ENCODE measurements at places on chromosomes 5 and 9. TPM values are rescaled to one million over a fixed set of nuclear protein-coding genes. Genes with fewer than 3 reads are reported as not detected.

- no peak for DNase-seq
Observed at GRCh38 chr9:37324691-37325490, 97.6 kb upstream of the GRHPR start.

Gene SH3TC2
- total RNA-seq, result 0.92 TPM

Gene BRINP1
- 1.5 TPM for total RNA-seq

DNA sequence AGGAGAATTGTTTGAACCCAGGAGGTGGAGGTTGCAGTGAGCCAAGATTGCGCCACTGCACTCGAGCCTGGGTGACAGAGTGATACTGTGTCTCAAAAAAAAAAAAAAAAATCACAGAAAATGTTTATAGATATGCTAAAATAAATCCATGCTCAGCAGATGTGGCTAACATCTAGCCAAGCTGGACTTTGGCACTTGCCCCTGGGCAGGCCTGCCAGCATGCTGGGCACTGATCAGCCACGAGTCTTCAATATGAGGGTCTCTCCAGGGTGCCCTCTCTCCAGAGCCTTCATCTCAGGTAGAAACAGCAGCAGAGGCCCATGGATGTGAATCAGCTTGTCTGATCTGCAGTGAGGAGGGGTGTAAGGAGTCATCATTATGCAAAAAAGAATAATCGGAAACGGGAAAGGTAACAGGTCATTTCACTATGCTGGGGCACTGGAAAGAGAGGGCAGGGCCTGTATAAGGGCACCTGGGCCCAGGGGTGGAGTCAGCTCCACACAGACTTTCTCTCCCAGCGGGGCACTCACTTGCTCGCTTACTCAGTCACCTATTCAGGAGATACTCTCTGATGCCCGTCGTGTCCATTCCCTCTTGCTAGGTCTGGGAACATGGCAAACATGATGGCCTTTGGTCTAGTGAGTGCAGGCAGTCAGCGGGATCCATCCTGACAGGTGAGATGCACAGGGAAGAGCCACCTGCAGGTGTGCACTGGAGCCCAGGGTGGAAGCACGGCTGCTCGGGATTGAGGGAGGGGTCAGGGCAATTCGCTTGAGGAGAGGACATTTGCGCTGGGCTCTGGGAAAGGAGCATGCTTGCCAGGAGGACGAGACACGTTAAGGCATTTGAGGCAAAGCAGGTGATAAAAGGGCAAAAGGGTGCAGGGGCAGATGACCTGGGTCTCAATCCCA lies 17.1 kb downstream of the RNF44 start:
- DNase-seq, result no peak

Gene SLC4A9
- total RNA-seq, result 0.32 TPM

GRCh38 chr5:166781737-166782136 lies 1509.7 kb upstream of the WWC1 start:
- no peak for DNase-seq

Gene CCDC180
- total RNA-seq, result 11.3 TPM

Gene EGFL7
- 230 TPM for total RNA-seq

DNA sequence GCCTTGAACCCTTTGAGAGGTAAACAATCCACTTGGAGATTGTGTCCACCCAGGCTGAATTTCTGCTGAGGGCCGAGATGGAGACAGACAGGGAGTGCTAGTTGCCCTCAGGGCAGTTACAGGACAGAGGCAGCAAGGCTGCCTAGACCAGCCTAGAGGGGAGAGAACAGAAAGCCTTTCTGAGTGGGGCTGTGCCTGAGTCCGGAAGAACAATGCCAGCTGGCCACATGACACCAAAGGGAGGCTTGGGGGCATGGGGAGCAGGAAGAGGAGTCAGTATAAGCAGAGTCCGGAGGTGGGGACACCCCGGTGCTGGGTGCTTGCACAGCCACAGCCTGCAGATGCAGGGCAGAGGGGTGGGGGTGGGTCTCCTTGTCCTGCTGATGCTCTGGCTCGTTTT lies 145.7 kb downstream of the CFAP90 start:
- no peak for DNase-seq

DNA sequence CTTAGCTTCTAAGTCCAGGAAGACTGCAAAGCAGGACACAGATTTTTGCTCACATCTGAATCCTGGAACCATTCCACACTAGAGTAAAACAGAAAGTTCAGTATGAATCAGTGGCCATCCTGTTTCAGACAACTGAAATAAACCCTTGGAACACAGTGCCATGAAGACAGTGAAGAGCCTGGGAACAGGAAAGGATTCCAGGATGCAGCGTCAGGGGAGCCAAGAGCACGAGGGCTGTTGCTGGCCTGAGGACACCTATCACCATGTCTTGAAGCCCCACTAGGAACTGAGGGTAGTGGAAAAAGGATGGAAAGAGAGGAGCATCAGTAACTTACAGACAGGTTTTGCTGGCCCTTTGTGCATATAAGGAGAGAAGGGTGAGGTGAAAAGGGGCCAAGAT lies 115.3 kb upstream of the FSTL4 start:
- DNase-seq, result no peak

Gene ROR2
- 3.8 TPM for total RNA-seq

DNA sequence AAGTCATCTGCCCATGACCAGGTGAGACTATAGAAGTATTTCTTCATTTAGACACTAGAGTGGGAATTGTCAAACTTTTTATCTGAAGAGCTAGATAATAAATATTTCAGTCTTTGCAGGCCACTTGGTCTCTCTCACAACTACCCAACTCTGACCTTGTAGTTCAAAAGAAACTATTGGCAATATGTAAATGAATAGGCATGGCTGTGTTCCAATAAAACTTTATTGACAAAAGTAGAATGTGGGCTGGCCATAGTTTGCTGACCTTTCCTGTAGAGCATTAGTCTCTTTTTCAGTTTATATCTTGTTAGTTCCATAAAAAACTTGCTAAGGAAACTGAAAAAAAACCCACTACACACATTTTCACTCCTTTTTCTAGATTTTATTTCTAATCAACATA lies 535.5 kb downstream of the PRR16 start:
- no peak for DNase-seq
